SJCRH30 (cell line): ENCODE measurements at places on chromosomes 11 and 22.

GRCh38 chr11:74171997-74172396 lies 908 bp downstream of the PPME1 start:
- peak; percentile 11 for DNase-seq

- no peak for DNase-seq
These were observed 195.8 kb downstream of the HIPK3 start for GRCh38 chr11:33452836-33453624.

- no peak for DNase-seq
These were observed 63.9 kb downstream of the ARFGAP3 start for GRCh38 chr22:42792909-42793847.

DNA sequence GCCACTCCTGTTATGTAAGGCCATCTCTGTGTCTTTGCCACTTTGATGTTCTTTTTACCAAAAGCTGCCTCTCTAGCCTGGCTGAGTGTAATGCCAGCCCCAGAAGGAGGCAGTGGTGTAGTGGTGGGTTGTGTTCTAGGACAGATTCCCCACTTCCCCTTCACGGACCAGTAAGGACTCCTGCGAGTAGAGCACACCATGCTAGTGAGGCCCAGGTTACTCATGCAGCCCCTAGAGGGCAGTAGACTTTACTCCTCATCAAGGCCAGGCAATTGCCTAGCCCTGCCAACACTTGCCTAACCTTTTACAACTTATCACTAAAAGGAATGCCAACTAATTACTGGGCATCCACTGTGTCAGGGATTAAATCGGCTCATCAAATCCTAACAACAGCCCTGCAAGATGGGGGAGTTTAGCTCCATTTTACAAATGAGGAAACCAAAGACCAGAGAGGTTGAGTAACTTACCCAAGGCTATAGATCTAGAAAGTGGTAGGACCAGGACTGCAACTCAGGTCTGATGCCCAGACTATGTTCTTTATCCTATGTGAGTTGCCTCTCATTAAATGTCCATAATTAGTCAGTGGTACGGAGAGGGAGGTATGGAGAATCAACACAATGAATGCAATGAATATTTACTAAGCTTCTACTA lies 75.3 kb downstream of the APIP start:
- peak; percentile 30 for DNase-seq

GRCh38 chr11:68664141-68664540 lies 20.2 kb upstream of the GAL start:
- no peak for DNase-seq

GRCh38 chr22:36387709-36387958 lies 133 bp downstream of the MYH9 start:
- no peak for DNase-seq

GRCh38 chr11:128733440-128734102 lies 39.7 kb downstream of the FLI1 start:
- no peak for DNase-seq

GRCh38 chr11:77783025-77783424 lies 37.5 kb downstream of the RSF1 start:
- DNase-seq, result no peak

- no peak for DNase-seq
These were observed 13.1 kb downstream of the LRRC32 start for GRCh38 chr11:76657187-76658170.

GRCh38 chr11:21122523-21122922 lies 453.1 kb downstream of the NELL1 start:
- DNase-seq, result no peak

DNA sequence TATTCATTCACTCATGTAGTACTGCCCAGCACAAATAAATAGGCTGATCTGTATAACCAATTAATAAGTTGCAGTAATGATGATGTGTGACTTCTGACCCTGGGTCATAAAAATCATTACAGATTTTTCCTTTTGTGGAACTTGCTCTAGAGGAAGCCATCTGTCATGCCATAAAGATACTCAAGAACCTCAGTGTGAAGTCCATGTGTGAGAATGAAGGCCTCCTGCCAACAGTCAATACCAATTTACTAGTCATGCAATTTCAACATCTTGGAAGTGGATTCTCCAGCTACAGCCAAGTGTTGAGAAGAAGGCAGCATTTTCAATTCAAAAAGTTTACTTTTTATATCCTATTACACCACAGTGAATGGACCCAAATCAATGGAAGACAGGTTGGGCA lies 435.6 kb upstream of the LRRC4C start:
- DNase-seq, result no peak

DNA sequence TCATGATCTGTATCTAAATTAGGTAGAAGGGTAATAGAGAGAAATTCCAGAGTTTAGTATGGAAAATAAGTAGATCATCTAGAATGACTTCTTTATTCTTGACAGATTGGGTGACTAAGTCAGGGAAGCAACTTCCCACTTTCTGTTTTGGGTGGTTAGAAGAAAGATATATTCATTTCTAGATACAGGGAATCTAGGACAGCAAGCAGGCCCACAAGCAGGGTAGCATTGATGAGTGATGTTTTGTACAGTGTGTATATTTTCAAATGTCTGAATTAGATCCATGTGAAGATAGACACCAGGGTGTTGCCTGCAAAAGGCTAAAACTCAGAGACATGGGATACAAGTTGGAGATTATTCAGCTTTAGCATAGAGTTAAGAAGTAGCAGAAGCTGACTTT lies 674.4 kb downstream of the CNTN5 start:
- no peak for DNase-seq

DNA sequence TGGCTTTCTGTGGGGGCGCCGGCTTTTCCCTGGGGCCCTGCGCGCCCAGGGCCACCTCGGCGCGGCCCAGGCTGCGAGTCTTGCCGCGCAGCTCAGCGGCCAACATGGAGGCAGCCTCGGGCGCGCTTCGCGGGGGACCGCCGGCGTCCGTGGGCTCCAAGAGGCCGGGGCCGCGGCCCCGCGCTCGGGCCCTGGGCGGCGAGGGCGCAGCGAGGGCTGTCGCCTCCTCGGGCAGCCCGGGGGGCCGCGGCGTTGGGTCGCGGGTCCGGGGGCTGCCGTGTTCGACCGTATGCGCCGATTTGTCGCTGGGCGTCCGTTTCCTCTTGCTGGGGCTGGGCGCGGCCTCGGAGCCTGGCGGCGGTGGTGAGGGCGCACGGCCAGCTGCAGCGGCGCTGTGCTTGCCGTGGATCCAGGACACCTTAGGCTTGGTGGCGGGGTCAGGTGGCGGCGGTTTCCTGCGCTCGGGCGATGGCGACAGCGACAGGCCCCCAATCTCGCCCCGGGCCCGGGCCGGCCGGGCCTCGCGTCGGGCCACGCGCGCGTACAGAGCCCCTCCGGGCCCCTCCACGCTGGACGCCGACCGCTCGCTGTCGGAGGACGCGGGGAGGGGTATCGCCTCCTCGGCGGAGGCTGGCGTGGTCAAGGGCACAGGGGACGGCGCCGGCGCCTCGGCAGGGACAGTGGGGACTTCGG lies 11.9 kb downstream of the SCARF2 start:
- no peak for DNase-seq

GRCh38 chr11:88603091-88603867 lies 265.7 kb upstream of the CTSC start:
- DNase-seq, result peak; percentile 3

DNA sequence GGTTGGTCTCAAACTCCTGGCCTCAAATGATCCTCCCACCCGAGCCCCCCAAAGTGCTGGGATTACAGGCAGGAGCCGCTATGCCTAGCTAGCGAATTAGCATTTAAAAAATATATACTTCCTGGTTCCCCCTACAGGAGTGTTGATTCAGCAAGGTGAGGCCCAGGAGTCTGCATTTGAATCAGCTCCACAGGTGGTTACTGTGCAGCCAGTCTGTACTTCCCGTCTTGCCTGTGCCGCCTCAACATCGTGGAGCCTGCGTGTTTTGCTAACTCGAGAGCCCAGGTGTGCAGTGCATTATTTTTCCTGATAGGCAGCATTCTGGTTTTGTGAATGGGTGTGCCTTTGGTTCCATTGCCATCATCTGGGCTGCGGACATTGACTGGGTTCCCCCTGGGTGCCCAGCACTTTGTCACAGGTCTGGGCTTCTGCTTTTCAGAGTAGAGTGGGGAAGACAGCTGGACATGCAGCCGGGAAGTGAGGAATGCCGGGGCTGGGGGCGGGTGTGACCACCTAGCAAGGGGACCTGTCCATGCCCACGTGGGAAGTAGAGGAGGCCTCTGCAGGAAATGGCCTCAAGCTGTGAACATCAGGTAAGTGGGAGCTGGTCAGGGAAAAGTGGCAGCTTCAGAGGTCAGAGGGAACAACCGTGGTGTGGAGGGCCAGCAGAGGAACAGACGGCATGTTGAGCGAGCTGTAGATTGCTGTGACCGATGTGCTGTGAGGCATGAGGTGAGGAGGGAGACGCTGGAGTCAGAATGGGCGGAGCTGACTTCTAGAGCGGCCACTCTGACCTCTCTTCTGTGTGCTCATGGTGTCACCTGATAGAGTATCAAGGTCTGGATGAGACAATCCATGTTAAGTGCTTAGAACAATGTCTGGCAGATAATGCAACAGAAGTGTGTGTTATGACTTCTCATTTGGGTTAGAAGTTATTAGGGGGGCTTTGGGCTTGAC lies 42.2 kb downstream of the PPFIA1 start:
- DNase-seq, result no peak

- DNase-seq, result no peak
These were observed 5.0 kb upstream of the DGKZ start for GRCh38 chr11:46342239-46342638.

DNA sequence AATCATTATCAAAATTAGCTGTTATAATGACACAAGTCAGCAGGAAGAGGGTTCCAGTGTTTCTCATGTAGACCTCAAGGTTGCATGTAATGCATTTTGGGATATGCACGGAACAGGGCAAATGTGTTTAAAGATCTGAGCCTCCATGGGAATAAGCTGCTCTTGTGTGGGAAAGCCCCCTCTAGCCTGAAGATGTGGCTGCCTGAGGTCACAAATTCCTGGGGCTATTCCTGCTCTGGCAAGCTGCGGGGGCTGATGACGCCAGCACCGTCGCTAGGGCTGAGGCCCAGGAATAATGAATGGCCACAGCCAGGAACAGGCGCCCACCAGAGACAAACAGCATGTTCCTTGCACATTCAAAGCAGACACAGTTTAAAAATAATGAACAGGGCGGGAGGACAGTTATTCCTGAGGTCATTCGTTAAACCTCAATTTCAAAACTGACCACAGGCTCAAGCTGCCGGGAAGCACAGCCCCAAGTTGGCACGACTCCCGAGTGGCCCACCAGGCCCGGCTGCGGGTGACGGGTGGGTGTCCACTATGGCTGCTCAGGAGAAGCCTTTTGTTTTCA lies 11.7 kb downstream of the OSBPL5 start:
- no peak for DNase-seq
